HT1080 (cell line): ENCODE measurements at places on chromosomes 2 and 18.
A peak's percentile ranks its signal among the peaks of the same experiment; 100 is the strongest.

DNA sequence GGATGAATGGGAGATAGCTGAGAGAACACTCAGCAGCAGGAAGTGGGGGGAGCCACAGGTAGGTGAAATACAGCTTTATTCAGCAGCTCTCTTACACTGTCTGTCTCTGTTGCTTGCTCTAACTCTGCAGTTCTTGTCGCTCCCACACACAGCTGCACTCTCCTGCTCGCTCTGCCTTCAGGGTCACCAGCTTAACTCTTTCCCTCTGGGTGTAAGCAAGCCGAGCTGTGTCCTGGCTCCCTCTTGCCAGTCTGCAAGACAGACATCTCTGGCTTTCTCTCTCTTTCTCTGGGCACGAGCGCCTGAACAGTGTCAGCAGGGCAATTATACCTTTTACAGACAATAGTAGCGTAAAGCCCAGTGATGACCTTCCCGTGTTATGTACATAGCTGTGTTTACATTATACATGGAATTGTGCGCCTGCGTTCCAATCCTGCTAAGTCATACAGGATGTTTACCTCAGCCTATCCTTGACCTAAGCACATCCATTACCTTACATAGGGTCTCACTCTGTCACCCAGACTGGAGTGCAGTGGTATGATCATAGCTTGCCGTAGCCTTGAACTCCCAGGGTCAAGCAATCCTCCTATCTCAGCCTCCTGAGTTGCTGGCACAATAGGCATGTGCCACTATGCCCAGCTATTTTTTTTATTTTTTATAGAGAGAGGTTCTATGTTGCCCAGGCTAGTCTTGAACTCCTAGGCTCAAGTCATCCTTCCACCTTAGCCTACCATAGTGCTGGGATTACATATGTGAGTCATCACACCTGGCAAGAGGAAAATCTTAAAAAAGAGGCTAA lies 57.8 kb upstream of the CHN1 start:
- DNase-seq, result no peak

DNA sequence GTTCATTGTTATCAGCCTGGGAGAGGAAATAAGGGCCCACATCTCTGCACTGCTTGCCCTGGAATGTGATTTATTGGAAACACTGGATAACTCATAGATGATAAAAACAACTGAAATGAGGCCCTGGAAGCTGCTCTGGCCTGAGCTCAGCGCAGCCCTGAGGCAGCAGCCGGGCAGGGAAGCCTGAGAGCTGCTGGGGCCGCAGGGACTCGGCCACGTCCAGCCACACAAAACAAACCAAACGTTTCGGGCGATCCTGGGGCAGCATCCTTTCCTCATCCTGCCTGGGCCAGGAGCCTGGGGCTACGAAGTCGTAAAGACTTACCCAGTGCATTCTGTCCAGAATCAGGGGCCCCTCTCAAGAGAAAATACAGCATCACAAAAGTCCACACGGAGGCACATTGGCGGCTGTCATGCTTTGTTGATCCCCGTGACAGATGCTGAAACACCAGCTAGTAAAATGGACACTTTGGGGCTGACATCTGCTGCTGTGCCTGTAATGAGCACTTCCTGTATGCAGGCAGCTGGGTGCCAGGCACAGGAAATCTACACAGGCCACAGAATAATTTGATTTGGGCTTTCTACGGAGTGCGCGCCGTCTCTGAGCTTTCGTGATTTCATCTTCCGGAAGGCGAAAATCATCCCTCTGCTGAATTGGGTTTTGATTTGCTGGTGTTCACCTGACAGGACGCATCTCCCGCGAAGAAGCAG lies 250.6 kb downstream of the EIPR1 start:
- peak; percentile 33 for DNase-seq

GRCh38 chr2:23200068-23200786 lies 184.8 kb upstream of the KLHL29 start:
- no peak for DNase-seq

- DNase-seq, result peak; percentile 86
Observed at GRCh38 chr18:22977847-22978701, 44.9 kb downstream of the RBBP8 start.

DNA sequence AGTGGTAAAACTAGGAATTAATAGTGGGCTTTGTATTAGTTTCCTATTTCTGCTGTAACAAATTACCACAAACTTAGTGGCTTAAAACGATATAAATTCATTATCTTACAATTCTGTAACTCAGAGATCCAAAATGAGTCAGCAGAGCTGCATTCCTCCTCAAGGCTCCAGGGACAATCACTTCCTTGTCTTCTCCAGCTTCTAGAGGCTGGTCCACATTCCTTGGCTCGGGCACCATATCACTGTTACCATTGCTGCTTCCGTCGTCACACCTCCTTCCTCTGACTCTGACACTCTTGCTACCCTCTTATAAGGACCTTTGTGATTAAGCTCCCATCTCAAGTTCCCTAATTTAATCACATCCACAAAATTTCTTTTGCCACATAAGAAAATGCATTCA lies 567.8 kb upstream of the KLHL29 start:
- DNase-seq, result peak; percentile 95

DNA sequence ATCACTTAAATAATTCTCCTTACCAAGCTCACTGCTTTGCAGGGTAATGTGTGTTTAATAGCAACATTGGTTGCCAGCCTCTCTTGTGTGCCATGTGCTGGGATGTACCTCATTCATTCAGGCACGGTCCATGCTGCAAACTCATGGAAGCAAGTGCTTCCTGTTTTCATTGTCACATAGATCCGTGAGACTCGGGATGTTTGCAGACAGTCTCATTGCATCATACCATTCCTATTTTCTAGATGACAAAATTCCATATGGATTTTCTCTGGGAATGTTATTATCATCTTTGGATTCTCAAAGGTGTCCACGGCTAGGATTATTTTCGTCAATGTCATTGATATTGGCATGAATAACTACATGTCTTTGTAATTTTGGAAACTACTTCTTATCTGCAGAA lies 60.0 kb upstream of the HDAC4 start:
- DNase-seq, result no peak

GRCh38 chr2:10220902-10221391 lies 81.8 kb upstream of the HPCAL1 start:
- peak; percentile 73 for DNase-seq

GRCh38 chr2:71939588-71940535 lies 207.8 kb downstream of the CYP26B1 start:
- DNase-seq, result no peak

DNA sequence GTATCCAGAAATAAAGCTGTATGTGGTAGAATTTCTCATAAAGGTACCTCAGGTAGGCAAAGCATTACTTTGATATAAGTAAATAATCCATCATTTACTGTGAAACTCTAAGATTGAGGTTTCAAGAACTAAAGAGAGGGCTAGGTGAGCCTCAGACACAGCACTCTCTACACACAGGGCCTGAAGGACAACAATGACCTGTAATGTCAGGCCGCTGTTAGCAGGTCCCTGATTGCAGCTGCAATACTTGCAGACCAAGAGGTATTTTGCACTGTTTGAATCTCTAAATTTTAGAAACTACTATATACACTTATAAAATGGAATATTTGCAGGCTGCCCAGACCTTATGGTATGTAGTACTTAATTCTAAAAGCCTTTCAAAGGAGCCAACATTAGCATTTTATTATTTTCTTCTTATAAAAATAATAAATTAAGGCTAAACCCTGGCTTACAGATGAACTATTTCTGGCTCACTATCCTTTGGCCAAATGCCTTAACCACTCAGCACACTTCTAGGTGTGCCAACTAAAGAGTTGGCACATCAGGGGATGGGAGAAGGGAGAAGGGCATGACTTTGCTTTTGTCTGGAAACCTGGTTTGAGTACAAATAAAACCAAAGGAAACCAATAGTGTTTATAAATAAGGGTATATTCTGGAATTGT lies 66.7 kb upstream of the SLC39A10 start:
- DNase-seq, result no peak

DNA sequence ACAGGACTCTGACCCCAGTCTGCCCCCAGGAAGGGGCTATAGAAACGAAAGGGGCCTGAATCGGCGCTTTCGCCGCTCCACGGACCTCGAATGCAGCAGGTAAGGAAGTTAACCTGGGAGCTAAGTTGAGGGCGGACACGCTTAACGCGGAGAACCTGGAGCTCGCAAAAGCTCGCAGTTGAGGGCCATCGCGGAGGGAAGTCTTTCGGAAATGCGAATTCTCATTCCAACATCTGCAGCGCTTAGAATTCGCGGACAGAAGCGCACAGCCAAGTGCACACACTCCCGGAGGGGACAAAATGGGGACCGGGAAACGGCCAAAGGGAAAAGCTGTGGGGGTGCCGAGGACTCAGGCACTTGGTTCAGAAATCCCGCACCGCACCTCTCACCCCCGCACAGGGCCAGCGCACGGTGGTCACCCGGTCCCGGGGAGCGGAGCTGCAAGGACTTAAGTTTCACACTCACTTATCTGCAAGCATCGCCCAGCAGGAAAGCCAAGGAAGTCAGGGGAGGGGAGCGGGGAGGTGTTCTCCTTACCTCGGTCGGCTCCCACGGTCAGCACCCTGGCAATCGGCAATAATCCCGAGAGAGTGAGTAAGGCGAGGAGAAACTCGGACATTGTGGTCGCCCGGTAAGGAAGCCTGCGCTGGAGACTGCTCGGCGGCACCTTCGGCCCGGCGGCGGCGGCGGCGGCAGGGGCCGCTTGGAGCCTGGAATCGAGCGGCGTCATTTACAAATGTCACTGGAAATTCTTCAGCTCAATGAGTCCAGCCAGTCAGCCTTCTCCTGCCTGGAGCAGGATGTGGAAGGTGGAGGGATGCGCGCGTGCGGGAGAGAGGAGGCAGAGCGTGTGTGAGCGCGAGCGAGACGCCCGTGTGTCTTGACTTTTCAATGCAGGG lies 456 bp downstream of the LRP1B start:
- peak; percentile 47 for DNase-seq

GRCh38 chr18:69727912-69728572 lies 219.6 kb downstream of the CD226 start:
- no peak for DNase-seq

- no peak for DNase-seq
Observed at GRCh38 chr2:29829841-29830240, 91.5 kb downstream of the ALK start.

DNA sequence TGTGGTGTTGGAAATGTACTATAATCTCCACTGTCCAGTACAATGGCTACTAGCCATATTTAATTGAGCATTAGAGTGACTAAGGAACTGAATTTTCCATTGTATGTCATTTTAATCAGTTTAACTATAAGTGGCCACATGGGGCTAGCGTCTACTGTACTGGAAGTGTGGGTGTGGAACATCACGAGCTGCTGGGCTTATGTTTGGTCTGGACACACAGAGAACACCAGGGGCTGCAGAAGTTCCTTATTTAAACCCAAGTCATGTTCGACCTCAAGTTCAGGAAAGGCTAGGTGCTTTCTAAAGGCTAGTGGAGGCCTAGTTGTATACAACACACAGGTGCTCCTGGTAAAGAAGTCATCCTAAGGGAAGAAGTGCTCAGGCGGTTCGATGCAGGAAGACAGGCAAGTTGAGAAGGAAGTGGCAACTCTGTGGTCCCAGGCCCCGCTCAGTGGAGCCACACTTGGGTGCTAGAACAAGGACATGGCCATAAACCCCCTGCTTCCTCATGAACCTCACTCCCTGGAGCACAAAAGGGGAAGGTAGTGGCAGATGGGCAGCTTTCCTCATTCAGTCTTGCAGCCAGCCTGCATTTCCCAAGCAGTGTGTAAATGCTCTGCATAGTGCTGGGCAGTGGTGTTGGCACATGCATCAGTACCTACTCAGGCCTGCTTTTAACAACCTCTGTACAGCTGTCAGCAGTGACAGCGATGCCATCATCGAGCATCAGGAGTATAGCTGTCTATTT lies 13.3 kb downstream of the LGALSL start:
- no peak for DNase-seq

- no peak for DNase-seq
Observed at GRCh38 chr2:38038682-38039081, 37.3 kb downstream of the CYP1B1 start.

- no peak for DNase-seq
Observed at GRCh38 chr2:12044857-12045256, 298.4 kb downstream of the LPIN1 start.

DNA sequence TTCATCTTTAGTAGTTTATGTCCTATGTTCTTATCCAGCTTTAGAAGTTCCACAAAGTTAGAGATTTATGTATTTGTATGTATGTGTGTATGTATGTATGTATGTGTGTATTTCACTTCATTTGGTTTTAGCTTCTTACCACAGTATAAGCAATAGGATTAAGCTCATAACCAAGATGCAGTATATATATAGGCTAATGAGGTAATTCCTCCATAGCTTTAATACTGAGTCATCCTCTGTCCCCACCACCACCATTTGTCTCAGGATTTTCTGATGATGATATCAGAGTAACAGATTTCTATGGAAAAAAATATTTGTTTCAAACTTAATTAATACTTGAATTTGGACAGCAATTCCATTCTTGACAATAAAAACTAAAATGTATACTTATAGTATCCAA lies 159.2 kb downstream of the SOX11 start:
- DNase-seq, result no peak

GRCh38 chr2:46277431-46278190 lies 19.6 kb upstream of the EPAS1 start:
- peak; percentile 44 for DNase-seq

DNA sequence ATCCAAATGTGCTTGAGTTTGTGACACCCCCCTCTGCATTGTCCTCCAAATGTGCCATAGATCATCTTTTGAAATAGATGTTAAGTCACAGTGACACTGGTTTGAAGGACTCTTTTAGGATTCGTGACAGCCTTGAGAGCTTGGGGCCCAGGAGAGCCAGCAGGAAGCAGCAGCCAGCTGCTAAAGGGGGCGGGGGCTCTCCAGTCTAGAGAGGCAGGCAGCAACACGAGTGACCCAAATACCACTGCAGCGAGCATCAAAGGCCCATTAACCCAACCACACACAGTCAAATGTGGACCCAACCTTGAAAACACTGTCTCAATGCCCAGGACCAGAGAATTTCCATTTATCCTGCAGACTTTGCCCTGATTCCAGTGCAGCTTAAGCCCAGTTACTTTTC lies 75.6 kb downstream of the ZBTB7C start:
- no peak for DNase-seq

GRCh38 chr2:86201671-86202335 lies 2.5 kb downstream of the MRPL35 start:
- no peak for DNase-seq

- no peak for DNase-seq
Observed at GRCh38 chr2:202541137-202541536, 93.6 kb upstream of the FAM117B start.

- DNase-seq, result no peak
Observed at GRCh38 chr2:119713819-119714490, 35.0 kb downstream of the TMEM177 start.

GRCh38 chr2:160423126-160423525 lies 70.5 kb downstream of the RBMS1 start:
- DNase-seq, result no peak

- no peak for DNase-seq
Observed at GRCh38 chr2:157216286-157216965, 41.1 kb upstream of the GALNT5 start.
